ENCODE measurements at places on chromosomes 12 and 14.

- DNase-seq, result no peak
Observed at GRCh38 chr12:115574826-115575225, 702.7 kb downstream of the MED13L start.

DNA sequence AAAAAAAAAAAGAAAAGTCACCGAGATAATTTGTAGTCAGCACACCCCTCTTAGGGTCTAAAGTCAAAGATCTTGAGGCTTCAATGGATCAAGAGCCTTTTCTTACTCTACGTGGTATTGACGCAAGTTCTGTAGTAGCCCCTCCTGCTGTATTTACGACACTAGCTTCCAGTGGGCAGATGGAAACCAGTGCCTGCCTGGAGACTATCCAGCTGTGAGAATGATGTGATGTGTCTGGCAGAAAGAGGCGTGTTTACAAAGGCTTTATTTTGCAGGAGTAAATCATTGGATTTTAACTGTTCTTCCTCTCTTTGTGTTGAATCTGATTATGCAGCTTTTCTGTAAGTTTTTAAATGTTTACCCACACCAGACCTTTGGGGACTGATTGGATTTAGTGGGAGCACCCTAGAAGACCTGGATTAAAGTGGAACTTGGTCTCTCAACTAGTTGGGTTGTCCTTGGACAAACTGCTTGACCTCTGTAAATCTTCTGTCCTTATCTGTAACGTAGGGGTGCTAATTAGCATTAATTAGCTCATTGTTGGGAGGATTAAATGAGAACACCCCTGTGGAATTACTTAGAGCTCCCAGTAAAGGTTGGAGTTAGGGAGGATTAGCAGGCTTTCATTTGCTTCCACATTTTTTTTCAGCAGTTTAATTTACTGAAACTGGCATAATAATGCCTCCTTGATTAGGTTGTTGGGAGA lies 72.4 kb downstream of the RASSF3 start:
- no peak for DNase-seq

DNA sequence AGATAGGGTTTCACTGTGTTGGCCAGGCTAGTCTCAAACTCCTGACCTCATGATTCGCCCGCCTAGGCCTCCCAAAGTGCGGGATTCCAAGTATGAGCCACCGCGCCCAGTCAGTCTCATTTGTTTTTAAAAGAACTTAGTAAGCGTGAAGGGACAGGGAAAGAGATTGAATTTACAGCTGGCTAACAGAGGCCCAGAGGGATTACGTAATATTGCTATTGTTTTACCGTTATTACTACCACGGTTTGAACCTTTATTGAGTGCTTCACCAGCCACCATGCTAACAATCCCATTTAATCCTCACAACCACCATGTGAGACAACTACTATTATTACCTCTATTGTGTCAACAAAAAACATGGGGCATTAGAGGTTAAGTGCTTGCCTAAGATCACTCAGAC lies 26.7 kb upstream of the BLTP3B start:
- DNase-seq, result no peak

DNA sequence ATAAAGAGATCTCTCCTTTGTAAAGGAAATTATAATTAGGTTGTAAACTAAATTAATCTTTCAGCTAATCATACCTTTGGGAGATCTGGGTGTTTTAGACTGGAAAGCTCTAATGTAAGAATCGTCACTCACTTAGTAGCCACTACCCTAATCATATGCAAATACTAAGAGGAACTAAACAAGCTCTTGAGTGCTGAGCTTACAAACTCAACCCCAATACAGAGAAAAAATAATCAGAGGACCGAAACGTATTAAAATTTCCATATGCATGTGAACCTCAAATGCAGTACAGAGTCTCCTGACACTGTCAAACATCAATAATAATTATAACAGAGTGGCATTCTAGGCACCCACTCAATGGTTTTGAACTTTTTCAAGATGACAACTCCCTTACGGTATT lies 235.3 kb upstream of the FOXN3 start:
- no peak for DNase-seq

DNA sequence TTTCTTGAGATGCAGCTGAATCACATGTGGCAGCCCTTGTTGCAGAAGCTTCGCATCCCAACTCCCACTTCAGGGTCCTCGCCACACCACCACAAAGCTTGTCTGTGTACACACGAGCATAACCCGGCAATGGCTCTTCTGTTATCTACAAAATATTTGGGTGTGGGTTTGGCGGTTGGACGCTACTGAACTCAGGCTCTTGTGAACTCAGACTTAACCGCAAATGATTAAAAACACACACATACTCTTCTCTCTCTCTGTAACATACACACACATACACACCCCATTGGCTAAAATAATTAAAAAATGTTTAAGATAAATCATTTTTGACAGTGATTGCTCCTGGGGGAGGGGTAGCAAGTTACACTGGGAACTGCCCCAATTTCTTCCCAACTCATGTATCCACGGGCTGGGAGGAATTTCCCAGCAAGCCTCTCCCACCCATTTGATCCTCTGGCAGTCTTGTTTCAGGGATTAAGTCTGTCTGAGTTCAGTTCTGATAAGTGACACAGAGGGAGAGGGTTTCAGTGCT lies 63.7 kb upstream of the MANSC4 start:
- DNase-seq, result peak; percentile 63

DNA sequence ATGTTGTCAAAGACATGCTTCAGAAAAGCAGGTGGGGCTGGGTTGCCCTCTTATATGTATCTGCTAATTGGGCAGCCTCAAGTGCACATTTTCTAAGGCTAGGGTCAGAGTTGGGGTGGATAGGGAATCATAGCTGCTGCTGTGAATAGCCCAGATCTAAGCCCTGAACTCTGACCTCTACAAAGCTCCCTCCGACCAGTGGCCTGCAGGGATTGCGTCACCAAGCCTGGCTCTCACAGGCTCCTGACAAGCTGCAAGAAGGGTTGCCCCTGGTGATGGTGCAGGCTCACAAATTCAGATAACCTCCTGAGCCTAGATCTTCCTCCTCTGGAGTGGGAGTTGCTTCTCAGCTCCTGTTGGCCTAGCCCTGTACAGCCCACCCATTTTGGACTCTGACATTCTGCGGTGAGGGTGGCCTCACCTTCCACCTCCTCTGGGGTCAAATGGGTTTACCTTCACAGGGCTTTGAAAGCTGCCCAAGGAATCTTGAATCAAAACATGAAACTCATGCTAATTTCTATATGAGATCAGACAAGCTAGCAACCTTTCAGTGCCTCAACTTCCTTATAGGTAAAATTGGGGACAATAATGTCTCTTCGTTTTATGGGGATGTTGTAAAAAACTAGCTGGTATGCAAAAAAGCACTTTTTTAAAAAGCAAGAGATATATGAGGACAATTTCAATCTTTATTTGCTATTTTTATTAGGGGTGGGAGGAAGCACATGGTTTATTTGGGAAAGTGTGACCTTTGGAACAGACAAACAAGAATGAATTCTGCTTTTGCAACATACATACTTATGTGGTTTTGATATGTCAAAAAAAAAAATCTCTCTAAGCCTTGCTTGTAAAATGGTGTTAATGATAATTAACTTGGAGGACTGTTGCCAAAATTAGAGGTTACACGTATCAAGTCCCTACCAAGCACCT lies 4.9 kb upstream of the SUSD6 start:
- DNase-seq, result no peak

DNA sequence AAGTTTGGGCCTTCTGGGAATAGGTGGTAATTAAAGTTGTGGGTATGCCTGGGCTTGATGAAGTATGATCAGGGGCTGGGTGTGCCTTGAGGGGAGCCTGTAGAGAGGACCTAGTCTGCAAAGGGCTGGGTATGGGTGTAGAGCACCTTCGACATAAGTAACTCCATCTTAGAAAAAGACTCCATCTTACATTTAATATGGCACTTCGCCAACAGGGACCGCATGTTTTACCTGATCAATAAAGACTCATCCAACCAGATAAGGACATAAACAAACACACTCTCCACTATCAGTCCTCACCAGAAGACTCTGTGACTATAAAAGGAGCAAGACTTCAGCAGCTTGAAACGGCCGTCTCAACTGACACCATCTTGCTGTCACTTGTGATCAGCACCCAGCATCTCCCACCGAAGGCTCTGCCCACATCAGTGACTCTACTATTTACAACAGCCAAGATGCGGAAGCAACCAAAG lies 23.5 kb upstream of the GPR68 start:
- DNase-seq, result no peak

DNA sequence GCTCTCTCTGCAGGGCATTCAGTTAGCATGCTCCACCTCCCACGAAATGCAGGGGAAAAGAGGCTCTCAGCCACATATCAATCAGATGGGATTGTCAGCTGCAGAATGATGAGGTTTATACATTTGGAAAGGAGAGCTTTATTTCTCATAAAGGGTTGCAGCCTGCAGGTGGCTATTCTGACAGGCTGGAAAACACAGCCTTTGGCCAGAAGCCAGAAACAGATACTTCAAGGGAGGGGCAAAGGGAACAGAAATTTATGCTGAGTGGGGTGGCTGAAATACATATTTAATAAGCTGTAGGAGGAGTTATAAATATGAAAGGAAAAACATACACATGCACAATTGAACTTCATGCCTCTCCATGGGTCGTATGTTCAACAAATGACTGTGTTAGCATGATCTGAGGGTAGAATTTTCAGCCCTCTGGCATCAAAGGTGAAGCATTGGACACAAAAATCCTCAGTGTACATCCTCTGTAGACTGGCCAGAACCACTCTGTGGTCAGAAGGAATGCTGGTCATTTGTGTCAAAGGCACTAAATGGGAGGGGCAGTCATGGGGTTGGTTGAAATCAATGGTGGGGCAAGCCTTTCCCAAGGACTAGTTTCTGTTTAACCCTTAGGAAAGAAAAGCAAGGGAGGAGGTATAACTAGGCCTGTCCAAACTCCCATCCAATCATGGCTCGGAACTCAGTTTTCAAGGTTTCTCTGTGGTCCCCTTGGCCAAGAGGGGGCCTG lies 62.4 kb downstream of the TMX1 start:
- no peak for DNase-seq

GRCh38 chr14:105376521-105377440 lies 21.6 kb upstream of the TEX22 start:
- no peak for DNase-seq

- DNase-seq, result peak; percentile 16
Observed at GRCh38 chr12:12441843-12442461, 85.1 kb downstream of the BORCS5 start.

GRCh38 chr14:99891266-99891665 lies 98.1 kb downstream of the EML1 start:
- DNase-seq, result no peak

DNA sequence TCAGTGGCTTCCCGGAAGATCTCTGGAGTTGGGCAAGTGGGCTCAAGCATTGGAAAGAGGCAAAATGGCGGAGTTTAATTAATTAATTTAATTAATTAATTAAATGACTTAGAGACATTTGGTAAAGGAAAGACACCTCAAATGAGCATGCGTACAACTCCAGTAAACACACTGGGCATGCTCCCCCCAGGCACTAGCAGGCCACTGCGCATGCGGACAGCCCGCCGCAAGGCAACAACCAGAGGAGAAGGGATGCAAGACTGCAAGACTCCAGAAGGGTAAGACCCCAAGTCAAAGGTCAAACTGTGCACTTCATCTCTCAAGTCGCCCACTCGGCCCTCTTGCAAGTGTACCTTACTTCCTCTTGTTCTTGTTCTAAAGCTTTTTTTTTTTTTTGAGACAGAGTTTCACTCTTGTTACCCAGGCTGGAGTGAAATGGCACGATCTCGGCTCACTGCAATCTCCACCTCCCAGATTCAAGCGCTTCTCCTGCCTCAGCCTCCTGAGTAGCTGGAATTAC lies 57.8 kb upstream of the PSMC1 start:
- DNase-seq, result no peak

- no peak for DNase-seq
Observed at GRCh38 chr14:72532686-72533454, 361.0 kb downstream of the DPF3 start.

DNA sequence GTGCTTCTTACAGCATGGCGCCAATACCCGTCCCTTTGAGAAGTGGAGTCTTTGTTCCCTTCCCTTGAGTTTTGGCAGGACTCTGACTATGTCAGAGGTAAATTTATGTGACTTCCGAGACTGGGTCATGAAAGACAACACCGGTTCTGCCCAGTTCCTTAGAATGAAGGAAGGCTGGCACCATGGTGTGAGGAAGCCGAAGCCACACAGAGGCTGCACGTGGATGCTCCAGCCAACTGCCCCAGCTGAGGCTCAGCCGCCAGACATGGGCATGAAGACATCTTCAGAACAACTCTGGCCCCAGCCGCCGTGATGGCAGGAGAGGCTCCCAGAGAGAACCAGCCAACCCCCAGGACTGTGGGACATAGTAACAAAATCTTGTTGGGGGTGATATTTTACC lies 111.2 kb downstream of the CALM1 start:
- DNase-seq, result no peak

GRCh38 chr12:40376533-40377267 lies 151.9 kb downstream of the LRRK2 start:
- no peak for DNase-seq

- peak; percentile 88 for DNase-seq
Observed at GRCh38 chr12:105562199-105562971, 231.9 kb downstream of the C12orf75 start.
